ENCODE measurements at places on chromosomes 7 and 10. TPM values are rescaled to one million over a fixed set of nuclear protein-coding genes. Genes with fewer than 3 reads are reported as not detected.

DNA sequence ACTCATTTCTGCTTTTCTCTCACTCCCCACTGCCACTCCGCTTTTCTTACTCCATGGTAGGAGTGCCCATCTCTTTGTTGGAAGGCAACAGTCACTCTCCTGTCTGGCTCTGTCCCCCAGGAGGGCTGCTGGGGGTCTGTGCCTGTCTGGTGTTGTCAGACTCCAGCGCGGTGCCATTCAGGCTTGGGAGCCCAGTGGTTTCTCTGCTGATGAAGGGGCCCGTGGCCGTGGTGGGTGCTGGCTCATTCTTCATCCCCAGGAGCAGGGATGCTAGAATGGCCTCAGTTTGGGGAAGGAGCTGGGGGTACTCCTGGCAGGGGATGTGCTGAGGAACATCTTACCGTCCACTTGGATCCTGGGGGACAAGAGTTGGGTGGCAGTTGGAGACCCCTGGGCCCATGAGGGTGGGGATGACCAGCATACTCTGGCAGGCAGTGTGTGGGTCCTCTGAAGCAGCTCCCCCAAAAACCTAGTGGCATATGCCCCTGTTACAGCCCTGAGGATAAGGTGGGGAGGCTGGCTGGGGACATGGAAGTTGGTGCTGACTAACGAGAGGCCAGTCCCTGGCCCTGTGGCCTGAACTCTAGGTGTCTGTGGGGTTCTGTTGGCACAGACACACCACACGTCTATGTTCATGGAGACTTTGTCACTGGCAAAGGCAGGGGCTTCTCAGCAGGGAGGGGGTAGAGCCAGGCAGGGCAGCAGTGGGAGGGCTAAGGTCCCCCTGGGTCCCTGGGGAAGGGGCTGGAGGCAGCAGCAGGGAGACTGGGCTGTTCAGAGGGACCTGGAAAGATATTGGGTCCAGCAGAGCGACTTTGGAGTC lies 102.8 kb upstream of the RET start:
- H3K27ac ChIP-seq, result no peak overlapping the region
- no peaks in the 10 kb centered on the region for H3K27me3 ChIP-seq
- no peaks in the 10 kb centered on the region for H3K36me3 ChIP-seq
- DNase-seq, result no peak
- no peak overlapping the region for H3K4me3 ChIP-seq
- H3K4me1 ChIP-seq, result no peaks in the 10 kb centered on the region

MKI67 gene
- total RNA-seq, result 4.2 TPM

DNA sequence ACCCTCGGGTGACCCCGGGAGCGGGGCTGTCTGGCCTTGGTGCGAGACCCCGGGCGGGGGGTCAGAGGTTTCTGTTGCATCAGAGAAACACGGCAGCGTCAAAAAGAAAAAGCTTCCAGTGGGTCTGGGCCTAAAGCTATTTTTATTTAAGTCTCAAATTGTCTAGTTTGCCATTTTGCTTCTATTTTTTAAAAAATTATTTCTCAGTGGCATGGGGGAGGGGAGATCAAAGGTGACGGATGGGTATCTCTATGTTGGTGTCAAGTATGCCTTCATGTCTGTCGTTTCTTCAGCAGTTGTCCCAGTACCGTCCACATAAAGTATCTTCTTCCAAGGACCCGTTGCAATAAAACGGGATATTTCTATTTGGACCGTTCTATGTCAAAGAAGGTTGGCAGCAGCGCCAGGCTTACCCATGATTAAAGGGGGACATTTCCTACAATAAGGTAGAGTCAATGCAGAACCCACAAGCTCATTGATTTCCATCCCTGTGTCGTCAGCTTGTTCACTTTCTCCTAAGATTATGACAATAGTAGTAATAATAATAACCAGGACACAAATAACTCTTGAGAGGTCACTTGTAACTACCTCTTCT lies 26.0 kb upstream of the VAX1 start:
- H3K27ac ChIP-seq, result no peak overlapping the region
- DNase-seq, result no peak
- H3K27me3 ChIP-seq, result no peaks in the 10 kb centered on the region
- no peaks in the 10 kb centered on the region for H3K4me1 ChIP-seq
- no peaks in the 10 kb centered on the region for H3K36me3 ChIP-seq
- no peak overlapping the region for H3K4me3 ChIP-seq

GRCh38 chr7:41096917-41097316 lies 606.0 kb downstream of the INHBA start:
- no peaks in the 10 kb centered on the region for H3K4me1 ChIP-seq
- no peaks in the 10 kb centered on the region for H3K27me3 ChIP-seq
- H3K4me3 ChIP-seq, result no peak overlapping the region
- no peak overlapping the region for H3K27ac ChIP-seq
- no peaks in the 10 kb centered on the region for H3K36me3 ChIP-seq
- DNase-seq, result no peak

DNA sequence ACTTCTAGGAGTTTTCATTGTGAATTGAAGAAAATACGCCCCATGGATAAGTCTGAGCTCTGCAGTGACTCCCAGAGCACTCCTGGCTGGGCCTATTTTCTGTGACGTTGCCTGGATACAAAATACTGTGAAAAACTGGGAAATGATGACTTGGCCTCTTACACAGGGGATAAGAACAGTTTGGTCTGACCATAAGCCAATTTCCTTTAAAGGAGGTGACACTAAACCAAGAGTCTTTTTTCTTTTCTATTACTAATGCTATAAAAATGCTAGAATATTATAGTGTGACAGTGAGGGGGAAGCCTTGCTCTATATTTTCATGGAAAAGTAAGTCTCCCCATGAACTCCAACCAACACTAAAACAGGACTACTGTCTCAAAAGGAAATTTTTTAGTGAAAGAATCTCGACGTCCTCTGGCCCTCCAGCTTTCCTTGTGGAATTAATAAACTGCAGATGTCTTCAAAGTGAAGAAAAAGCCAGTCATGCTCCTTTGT lies 45.5 kb downstream of the MYOF start:
- H3K36me3 ChIP-seq, result no peaks in the 10 kb centered on the region
- H3K4me1 ChIP-seq, result peaks cover 9% of the 10 kb centered on the region
- no peaks in the 10 kb centered on the region for H3K27me3 ChIP-seq
- H3K27ac ChIP-seq, result peak overlapping the region; percentile 93

DNA sequence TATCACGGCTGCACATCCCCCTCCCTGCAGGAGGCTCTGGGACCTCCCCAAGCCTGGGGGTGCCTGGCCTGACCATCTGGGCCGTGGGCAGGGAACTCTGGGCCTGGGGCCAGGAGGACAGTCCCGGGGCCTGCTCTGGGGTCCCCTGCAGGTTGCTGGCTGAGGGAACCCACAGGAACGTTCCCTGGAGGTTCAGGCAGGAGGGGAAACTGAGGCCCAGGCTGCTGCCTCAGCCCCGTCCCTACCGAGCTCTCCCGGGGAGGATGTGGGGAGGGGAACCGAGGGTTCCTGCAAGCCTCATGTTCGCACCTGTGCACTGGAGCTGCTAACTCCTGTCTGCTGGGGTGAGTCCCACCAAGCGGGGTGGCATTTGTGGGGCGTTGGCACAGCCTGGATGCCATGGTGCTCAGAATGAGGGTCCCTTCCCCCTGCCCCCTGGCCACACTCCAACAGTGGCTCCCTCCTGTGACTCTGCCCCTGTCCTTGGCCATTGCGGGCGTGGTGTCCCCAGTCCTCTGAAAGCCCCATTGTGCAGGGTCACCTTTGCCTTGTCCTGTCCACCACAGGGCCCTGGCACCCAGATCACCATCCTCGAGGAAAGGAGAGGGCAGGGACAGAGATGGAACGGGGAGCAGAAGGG lies 9.4 kb downstream of the ELFN1 start:
- no peak overlapping the region for H3K4me3 ChIP-seq
- H3K36me3 ChIP-seq, result no peaks in the 10 kb centered on the region
- no peak overlapping the region for H3K27ac ChIP-seq
- no peaks in the 10 kb centered on the region for H3K27me3 ChIP-seq
- no peaks in the 10 kb centered on the region for H3K4me1 ChIP-seq
- DNase-seq, result peak; percentile 49

GRCh38 chr7:40551685-40552576 lies 417.1 kb downstream of the SUGCT start:
- H3K27me3 ChIP-seq, result no peaks in the 10 kb centered on the region
- DNase-seq, result peak; percentile 57
- no peak overlapping the region for H3K4me3 ChIP-seq
- H3K27ac ChIP-seq, result no peak overlapping the region
- no peaks in the 10 kb centered on the region for H3K36me3 ChIP-seq
- H3K4me1 ChIP-seq, result peaks cover 4% of the 10 kb centered on the region

- no peak overlapping the region for H3K27ac ChIP-seq
- H3K27me3 ChIP-seq, result no peaks in the 10 kb centered on the region
- peak; percentile 42 for DNase-seq
- H3K4me1 ChIP-seq, result no peaks in the 10 kb centered on the region
These were observed 21.3 kb downstream of the ECHDC3 start for GRCh38 chr10:11763501-11763861.

All from aorta (tissue), 5 donors.